NCI-H526 treated with DMSO at 0.1 percent for 48 hours (cell line): ENCODE measurements at places on chromosomes 11 and 22.

DNA sequence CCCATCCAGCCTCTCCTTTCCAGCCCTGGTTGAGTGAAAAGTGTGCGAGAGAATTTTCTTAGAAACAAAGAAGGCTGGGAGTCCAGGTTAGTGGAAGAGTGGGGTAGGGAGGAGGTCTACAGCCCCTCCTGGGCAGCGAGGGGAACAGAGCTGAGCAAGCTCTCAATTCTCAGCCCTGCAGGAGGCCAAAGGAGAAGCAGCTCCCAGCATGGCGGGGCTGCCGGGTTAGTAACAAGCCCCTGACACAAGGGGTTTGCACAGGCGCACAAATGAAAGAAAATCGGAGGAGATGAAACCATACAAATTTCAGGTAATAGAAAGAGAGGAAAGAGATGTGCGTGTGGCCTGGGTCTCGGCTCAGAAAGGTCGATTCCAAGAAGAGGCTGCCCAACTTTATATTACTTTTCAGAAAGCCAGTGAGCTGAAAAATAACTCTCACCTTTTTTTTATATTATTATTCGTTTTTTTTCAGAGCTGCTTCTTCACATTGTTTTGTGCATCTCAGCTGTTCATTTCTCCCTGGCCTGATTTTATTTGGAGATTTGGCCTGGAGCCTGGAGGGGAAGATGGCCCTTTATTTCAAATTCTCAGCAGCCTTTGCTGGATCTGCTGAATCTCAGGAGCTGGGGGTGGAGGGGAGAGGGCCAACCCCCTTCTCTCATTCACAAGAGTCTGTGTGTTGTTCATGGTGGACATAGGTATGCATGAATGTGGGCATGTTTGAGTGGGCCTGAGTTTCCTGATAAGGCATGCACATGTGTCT lies 583.2 kb downstream of the BUD13 start:
- DNase-seq = no peak

DNA sequence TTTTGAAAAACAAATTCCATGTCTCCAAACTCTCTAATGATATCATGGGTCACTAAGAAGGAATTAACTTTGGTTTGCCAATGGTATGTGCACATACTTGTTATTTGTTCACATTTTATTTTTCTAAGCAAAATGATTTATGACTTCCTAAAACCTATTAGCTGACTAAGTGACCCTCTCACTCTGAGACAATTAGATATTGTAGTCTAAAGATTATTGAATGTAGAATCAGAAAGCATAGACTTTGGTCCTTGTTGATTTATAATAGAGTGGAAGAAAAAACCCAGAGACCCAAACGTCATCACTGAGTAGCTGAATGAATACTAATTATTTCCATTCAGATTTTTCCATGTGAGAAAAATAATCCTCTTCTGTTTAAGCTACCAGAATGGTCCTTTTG lies 243.5 kb upstream of the ANO3 start:
- DNase-seq = no peak

DNA sequence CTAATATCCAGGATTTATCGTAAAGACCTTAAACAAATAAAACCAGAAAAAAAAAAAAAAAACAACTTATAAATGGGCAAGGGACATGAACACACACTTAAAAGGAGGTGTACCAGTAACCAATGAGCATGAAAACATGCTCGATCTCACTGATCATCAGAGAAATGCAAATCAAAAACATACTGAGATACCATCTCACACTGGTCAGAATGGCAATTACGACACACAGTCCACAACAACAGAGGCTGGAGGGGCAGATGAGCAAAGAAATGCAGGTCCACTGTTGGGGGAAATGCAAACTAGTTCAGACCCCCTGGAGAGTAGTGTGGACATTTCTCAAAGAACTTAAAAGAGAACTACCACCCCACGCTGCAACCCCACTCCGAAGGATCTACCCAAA lies 13.2 kb downstream of the RGL4 start:
- no peak for DNase-seq

DNA sequence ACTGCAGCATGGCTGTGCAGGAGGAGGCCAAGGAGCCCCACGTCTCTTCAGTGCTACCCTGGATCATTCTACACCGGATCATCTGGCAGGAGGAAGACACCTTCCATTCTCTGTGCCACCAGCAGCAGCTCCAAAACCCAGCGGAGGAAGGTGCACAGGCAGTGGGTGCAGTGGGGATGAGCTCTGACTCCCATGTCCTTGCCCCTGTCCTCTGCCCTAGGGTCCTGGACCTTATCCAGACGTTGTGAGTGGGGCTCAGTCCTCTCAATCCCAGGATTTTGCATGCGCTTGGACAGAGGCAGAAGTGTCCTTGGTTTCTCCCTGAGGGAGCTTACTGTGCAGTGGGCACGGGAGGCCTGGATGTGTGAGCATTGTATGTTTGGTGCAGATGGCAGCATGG lies 61.3 kb downstream of the CABIN1 start:
- no peak for DNase-seq

DNA sequence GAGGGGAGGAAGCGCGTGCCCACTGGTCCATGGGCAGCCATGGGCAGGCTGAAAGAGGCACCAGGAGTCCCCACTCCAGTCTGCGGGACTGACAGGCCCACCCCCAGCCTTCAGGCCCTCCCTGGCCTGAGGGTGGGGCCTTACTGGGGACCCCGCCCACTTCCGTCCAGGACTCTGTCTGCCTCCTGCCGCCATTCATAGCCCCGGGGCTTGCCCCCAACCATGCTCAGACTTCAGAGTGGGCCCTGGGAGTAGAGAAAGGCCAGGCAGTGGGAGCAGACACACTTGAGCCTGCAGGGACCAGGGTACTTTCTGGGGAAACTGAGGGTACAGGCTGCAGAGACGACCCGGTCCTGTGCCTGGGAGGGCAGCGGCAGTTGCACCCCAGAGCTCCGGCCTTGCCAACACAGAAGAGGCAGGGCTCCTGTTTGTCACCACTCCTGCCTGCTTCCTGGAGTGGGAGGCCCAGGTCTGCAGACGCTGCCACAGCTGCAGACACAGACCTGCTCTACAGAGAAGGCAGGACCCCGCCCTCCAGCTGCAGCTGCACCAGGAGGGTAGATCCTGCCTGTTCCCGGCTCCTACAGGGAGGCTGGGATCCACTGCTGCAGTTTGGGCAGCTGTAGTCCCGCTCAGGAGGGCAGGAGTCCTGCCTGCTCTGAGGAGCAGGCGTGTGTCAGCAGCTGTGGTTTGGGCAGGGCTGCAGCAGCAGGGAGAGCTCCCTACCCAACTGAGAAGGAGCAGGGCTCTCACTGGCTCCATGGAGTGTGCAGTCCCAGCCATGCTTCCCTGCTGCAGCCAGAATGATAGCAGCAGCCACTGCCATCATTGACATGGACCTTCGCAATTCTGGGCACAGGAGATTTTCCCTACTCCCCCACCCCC lies 387.9 kb upstream of the ANO3 start:
- no peak for DNase-seq

GRCh38 chr22:37244114-37244921 lies at the start of gene RAC2:
RAC2 (minus strand) TSS chr22:37244269; CDS start chr22:37244148, 121 bp downstream.
- no peak for DNase-seq

- peak; percentile 84 for DNase-seq
These were observed 342.6 kb upstream of the CCDC90B start for GRCh38 chr11:83628622-83629355.

DNA sequence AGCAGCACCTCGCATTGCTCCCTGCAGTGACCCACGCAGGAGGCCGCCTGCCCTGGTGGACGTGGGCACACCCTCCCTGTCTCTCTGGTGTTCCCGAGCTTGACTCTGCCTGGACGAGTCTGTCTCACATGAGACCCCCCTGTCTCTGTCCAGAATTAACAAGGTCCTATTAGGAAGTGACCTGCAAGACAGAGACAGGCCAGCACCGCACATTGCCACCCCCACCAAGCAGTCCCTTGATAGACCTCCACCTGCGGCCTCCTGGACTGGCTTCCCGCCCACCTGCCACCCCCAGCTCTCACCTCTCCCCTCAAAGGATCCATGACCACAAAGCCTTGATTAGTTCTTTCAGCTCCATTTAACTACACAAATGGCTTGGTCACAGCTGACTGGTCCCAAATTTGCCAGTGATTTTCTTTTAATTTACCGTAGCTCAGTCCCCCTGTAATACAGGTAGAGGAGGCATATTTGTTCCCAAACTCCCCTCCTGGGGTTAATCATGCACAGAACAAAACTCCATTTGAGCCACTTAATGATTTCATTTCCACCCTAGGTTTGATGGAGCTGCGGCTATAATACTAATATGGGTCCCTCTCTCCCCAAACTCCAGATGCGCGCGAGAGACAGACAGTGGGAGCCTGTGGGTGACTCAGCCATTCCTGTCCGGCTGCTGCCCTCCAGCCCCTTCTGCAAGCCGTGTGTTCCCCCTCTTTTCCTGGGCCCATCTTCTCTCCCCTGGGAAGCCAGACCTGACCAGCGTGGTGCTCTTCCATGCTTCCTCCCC lies 11.2 kb downstream of the SPATA19 start:
- no peak for DNase-seq

DNA sequence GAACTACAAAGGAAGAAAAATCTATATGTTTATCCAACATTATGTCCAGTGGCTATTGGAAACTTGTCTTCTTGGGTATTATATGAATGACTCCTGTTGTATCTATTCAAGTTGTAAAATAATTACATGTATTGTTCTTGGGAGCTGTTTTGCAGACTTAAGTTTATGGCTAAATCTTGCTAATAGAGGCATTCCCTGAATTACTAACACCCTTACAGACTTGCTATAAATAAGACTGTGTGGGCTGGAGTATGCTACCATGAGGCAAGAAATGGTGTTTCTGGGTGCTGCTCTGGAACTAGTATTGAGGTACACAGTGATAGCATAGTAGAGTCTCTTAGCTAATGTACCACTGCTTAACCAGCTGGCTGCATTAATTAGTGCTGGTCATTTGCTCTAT lies 155.1 kb downstream of the HIPK3 start:
- DNase-seq = no peak

DNA sequence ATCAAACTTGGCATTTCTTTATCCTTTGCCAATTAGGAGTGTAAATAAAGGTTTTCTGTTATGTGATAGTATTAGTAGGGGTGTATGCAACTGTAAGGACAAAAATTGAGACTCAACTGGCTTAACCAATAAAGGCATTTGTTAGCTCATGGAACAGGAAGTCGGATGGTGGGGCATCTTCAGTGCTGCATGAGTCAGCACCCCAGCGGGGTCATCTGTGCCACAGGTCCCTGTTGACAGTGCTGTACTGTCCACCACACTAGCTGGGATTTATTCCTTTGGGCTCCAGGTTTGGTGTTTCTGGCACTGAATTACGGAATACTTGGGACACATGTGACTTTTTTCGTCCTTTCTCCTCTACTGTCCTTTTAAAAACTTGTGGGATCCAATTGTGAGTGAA lies 86.0 kb downstream of the PPP6R3 start:
- no peak for DNase-seq
